Epithelial cell of esophagus (primary cell): ENCODE measurements at places on chromosomes 2 and 18.

- DNase-seq, result peak; percentile 91
Observed at GRCh38 chr2:241609859-241610793, 26.8 kb downstream of the THAP4 start.

DNA sequence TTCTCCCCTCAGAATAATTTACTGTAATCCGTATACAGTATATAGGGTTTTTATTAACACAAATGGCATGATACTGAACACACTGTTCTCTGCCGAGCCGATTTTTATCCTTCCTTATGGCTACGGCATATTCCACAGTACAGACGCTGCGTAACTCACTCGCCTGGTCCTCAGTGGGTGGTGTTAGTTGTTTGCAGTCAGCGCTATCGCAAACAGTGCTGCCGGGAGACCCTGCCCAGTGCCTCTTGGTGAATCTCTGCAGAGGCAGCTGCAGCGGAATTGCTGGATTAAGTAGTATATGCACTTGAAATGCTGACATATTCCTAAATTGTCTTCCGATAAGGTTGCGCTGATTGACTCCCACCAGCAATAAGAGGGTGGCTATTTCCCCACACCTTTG is 73.9 kb downstream of the MARCO start:
- DNase-seq, result no peak

DNA sequence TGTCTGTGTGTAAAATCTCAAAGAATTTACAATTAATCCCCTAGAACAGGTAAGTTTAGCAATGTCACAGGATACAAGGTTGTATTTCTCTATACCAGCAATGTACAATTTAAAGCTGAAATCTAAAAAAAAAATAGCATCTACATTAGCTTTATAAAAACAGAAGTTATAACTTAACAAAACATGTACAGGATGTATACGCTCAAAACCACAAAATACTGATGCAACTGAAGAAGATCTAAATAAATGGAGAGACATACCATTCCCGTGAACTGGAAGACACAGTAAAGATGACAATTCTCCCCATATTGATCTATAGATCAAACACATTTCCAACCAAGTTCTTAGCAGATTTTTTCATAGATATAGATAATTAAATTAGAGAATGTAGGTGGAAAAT is 17.5 kb upstream of the RANBP2 start:
- no peak for DNase-seq

DNA sequence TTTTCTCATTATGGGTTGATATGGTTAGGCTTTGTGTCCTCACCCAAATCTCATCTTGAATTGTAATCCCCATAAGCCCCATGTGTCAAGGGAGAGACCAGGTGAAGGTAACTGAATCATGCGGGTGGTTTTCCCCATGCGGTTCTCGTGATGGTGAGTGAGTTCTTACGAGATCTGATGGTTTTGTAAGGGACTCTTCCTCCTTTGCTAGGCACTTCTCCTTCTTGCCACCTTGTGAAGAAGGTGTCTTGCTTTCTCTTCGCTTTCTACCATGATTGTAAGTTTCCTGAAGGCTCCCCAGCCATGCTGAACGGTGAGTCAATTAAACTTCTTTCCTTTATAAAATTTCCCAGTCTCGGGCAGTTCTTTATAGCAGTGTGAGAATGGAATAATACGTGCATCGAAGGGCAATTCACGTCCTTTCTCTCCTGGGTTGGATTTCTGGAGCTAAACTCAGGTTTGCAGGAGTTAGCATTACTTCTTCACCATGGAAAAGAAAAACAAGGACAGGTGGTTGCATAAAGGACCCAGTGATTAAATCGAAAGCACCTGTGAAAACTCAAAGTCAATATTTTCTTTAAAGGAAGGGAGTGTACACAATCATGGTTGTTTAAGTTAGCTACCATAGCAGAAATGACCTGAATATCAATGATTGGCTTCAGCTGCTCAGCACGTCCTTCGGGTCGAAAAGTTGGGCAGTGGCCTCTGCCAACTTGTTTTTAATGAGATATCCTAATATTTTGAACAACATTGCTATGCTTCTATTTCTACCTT is 54.1 kb downstream of the CDC42EP3 start:
- no peak for DNase-seq

- DNase-seq, result peak; percentile 30
Observed at GRCh38 chr2:222941510-222942032, 80.7 kb downstream of the ACSL3 start.

- no peak for DNase-seq
Observed at GRCh38 chr2:109178968-109179367, 50.0 kb downstream of the SH3RF3 start.

DNA sequence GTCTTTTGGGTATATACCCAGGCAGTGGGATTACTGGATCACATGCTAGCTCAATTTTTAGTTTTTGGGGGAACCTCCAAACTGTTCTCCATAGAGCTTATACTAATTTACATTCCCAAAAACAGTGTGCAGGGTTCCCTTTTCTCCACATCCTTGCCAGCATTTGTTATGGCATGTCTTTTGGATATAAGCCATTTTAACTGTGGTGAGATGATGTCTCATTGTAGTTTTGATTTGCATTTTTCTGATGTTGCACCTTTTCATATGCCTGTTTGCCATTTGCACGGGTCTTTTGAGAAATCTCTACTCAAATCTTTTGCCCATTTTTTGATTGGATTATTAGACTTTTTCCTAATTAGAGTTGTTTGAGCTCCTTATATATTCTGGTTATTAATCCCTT is 8.0 kb downstream of the FASTKD1 start:
- peak; percentile 20 for DNase-seq

DNA sequence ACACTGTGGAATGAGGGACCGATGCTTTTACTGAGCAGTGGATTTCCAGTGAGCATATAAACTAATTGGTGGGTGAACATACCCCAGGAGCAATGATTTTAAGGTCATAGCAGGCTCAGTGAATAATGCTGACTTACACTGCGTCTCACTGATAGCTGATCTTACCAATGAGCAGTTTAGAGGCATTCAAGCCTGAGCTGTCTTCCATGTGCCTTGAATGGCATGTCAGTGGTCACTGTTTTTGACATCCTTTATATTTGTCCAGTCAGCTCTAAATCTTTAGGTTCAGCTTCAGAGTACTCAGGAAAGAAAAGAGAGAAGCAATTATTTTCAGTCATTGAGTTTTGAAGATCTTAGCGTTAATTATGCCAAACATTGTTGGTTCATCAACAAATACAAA is 88.3 kb downstream of the CAMKMT start:
- DNase-seq, result no peak

DNA sequence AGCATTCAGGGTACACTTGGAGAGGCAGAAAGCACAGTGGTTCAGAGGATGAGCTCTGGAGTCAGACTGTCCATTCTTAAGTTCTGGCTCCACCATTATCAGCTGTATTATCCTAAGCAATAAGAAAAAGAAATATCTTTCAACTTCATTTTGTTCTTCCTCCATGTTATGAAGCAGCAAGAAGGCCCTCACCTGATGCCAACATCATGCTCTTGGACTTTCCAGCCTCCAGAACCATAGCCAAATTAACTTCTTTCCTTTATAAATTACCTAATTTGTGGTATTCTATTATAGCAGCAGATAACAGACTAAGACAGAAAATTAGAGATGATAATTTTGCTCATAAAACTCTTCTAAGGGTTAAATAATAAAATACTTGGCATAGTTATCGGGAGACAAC is 137.1 kb downstream of the RBMS1 start:
- no peak for DNase-seq

- no peak for DNase-seq
Observed at GRCh38 chr2:468648-469336, 180.9 kb upstream of the ALKAL2 start.

GRCh38 chr2:43314299-43314927 is 88.0 kb upstream of the ZFP36L2 start:
- no peak for DNase-seq

GRCh38 chr2:221423210-221423804 is 148.8 kb downstream of the EPHA4 start:
- peak; percentile 39 for DNase-seq
